Motor neuron (in vitro differentiated cells): ENCODE measurements at places on chromosomes 13 and 19. TPM values are rescaled to one million over a fixed set of nuclear protein-coding genes. Genes with fewer than 3 reads are reported as not detected.

The HTR2A gene
- total RNA-seq: 0.13 and 0.42 TPM in 2 replicates

The PNMA8A gene
- 15.7 and 16.0 TPM in 2 replicates for total RNA-seq

The MAG gene
- total RNA-seq: not detected in 2 replicates

The ZNF723 gene
- total RNA-seq: not detected in 2 replicates

The EXOC3L2 gene
- 0.51 and 0.70 TPM in 2 replicates for total RNA-seq

The FXYD7 gene
- total RNA-seq: 3.0 and 4.4 TPM in 2 replicates
